Large intestine (tissue), 12 donors: ENCODE measurements at places on chromosomes 13 and 19. TPM values are rescaled to one million over a fixed set of nuclear protein-coding genes. Genes with fewer than 3 reads are reported as not detected.

- no peak for DNase-seq
- no peak overlapping the region for H3K4me3 ChIP-seq
- no peaks in the 10 kb centered on the region for H3K36me3 ChIP-seq
- no peaks in the 10 kb centered on the region for H3K27me3 ChIP-seq
Measured at GRCh38 chr19:47973529-47973928, 18.4 kb downstream of the BSPH1 start.

DNA sequence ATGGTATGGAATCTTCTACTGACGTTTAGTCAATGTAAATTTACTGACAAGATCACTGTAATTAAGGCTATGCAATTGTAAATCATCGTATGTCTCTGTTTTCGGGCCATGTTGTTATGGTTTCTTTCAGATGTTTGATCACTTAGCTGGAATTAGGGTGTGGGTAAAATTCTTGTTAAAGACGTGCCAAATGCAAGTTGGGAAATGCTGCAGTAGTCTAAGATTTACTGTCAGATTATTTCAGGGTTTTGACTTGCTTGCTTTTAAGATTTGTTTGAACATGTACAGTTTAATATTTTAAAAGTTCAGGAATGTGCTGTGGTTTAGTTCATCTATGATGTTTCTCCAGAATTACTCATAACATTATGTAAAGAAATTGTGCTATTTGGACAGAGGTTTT is 10.8 kb downstream of the NDFIP2 start:
- DNase-seq = no peak
- H3K36me3 ChIP-seq = peaks cover 2% of the 10 kb centered on the region
- H3K27ac ChIP-seq = no peak overlapping the region
- no peaks in the 10 kb centered on the region for H3K27me3 ChIP-seq

DNA sequence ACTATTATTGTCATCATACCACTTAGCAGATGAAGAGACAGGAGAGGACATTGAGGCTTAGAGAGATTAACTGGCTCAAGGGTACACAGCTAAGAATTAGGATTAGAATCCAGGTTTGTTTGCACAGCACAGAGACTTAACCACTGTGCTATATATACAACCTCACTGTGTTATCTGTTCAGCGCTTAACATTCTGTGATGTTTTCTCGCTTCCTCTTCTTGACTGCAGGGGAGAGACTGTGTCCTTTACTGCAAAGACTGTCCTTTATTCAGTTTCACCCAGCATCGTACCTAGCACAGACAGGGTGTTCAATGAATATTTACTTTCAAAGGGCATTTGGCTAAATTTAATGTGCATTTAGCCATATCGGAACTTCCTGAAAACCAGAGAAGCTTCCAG is 54.9 kb upstream of the PCDH8 start:
- H3K36me3 ChIP-seq = no peaks in the 10 kb centered on the region
- peaks cover 5% of the 10 kb centered on the region for H3K27me3 ChIP-seq
- H3K4me1 ChIP-seq = no peaks in the 10 kb centered on the region
- no peak for DNase-seq

DNA sequence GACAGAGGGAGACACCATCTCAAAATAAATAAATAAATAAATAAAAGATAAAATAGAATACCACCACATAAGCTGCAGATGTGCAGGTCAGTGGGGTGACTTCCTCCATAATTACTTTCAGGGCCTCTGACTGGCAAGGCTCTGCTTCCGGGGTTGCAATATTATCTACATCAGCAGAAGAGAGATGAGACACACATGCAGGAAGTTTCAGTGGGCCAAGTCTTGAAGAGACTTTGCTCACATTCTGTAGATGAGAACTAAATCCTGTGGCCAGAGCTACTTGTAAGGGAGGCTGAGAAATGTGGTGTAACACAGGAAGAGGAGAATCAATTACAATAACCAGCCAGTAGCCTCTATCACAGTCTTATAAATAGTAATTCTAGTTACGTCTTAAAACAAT is 89.9 kb upstream of the MAB21L1 start:
- peak; percentile 6 for DNase-seq
- H3K36me3 ChIP-seq = no peaks in the 10 kb centered on the region
- no peaks in the 10 kb centered on the region for H3K4me1 ChIP-seq
- no peaks in the 10 kb centered on the region for H3K27me3 ChIP-seq
- no peak overlapping the region for H3K4me3 ChIP-seq

DNA sequence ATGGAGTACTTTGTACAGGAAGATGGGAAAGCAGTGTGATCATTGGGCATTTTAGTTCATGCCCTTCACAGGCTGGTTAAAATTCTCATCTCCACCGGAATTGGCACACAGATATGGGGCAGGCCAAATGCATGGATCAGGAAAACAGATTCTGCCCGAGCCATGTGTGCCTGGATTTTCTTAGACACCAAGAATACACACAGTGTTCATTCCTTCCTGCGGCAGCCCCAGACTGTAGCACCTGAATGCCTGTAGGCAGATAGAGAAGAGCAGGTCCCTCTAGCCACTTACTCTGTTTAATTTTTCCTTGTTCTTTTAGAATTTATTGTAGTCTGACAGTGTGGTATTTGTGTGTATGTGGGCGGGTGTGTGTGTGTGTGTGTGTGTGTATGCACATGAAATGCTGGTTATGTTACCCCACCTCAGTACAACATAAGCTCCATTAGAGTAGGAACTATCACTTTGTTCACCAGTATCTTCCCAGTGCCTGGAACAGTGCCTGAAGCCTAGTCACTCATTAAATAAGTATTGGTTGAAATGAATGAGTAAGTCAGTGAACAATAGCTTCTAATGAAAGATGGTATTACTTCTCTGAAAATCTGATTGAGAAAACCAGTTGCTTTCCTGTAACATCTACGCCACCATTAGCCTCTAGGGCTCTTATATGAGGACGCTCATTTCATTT is 41.7 kb downstream of the FRY start:
- no peaks in the 10 kb centered on the region for H3K36me3 ChIP-seq
- H3K27me3 ChIP-seq = no peaks in the 10 kb centered on the region
- H3K4me3 ChIP-seq = no peak overlapping the region
- DNase-seq = no peak
- H3K4me1 ChIP-seq = peaks cover 4% of the 10 kb centered on the region
- no peak overlapping the region for H3K27ac ChIP-seq

Gene SLAIN1
- 9.0 TPM for polyA plus RNA-seq

DNA sequence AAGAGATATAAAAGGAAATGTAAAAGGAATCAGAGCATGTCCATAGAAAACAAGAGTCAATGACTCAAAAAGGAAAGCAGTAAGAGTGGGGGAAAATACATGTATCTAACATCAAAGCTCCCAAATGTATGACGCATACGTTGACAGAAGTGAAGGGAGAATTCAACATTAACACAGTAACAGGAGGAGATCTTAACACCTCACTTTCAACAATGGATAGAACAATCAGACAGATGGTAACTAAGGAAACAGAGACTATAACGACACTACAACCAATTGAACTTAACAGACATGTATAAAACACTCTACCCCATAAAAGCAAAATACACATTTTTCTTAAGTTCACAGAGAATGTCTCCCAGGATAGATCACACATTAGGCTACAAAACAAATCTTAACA is 774.8 kb upstream of the ARGLU1 start:
- H3K4me3 ChIP-seq = no peak overlapping the region
- no peak overlapping the region for H3K27ac ChIP-seq
- DNase-seq = no peak
- H3K27me3 ChIP-seq = no peaks in the 10 kb centered on the region

Gene RGL3
- polyA plus RNA-seq = 5.3 TPM

Gene CACNA1A
- polyA plus RNA-seq = 14.8 TPM

GRCh38 chr13:41588899-41589298 is 131.5 kb downstream of the RGCC start:
- H3K27ac ChIP-seq = no peak overlapping the region
- H3K4me3 ChIP-seq = no peak overlapping the region
- DNase-seq = no peak
- H3K27me3 ChIP-seq = no peaks in the 10 kb centered on the region
- peaks cover 22% of the 10 kb centered on the region for H3K36me3 ChIP-seq
- H3K4me1 ChIP-seq = no peaks in the 10 kb centered on the region

Gene CEACAM7
- 0.09 TPM for polyA plus RNA-seq

DNA sequence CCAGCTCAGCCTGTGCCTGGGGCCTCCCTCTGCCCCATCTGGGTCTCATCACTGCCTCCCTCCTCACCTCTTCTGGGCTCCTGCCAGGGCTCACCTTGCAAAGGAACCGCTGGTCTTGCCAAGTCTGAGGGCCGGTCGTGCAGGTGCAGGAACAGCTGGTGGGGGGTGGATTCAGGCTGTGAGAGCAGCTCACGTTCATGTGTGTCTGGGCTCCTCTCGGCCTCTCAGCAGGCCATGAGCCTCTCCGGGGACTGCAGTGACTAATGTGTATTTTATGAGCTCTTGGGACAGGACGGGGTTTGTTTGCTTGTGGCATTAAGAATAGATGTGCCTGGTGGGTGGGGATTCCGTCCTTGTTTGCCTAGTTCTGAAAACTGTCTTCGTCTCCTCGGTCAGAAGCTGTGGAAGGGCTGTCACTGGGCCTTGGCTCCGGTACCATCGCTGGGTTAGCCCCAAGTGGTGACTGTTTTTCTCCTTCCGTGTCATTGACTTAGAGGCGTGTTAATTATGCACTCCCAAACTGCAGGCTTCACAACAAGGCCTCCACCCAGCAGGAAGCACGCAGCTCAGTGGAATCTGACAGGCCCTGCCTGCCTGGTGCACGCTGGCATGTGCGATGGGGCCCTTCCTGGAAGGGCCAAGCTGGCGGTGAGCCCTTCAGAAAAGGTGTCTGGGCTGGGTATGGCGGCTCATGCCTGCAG is 77.6 kb downstream of the KDM4B start:
- H3K36me3 ChIP-seq = peaks cover 36% of the 10 kb centered on the region
- peaks cover 4% of the 10 kb centered on the region for H3K4me1 ChIP-seq
- no peaks in the 10 kb centered on the region for H3K27me3 ChIP-seq
- no peak overlapping the region for H3K4me3 ChIP-seq

DNA sequence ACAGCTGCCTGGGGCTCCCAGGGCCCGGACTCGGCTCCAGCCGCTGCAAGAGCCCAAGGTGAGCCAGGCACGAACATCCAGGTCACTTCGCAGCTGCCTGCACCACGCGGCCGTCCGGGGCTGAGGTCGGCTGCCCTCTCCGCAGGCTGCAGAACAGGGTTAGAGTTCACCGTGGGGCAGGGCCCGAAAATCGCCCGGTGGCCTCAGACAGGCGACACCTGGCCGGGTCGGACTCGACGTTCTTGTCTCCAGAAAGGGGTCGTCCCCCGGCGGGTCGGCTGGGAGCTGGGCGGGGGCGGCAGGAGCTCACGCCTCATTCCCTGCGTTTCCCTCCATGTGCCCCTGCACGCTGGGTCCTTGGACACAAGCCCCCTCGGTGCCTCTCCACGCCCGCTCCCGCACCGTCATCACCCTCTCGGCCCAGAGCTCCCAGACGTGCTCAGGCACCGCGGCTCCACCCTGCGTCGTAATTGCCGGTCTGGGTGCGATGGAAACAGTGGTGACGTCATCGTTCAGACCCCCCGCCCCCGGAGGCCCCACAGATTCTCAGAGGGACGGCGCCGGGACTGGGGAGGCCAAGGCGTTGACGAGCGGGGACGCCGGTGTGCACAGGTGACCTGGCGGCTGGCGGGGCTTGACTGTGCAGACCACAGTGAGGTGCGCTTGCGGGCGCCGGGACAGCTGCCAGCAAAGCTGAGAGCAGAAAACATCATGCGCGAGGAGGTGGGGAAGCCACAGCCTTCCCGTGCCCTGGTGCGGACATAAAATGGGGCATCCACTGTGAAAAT is 4.0 kb upstream of the GRIN3B start:
- H3K27me3 ChIP-seq = peaks cover 58% of the 10 kb centered on the region
- no peak overlapping the region for H3K27ac ChIP-seq
- H3K4me3 ChIP-seq = no peak overlapping the region
- H3K4me1 ChIP-seq = peaks cover 14% of the 10 kb centered on the region
- peaks cover 16% of the 10 kb centered on the region for H3K36me3 ChIP-seq

- no peaks in the 10 kb centered on the region for H3K36me3 ChIP-seq
- no peak overlapping the region for H3K4me3 ChIP-seq
- no peak overlapping the region for H3K27ac ChIP-seq
- DNase-seq = no peak
- H3K27me3 ChIP-seq = peaks cover 56% of the 10 kb centered on the region
Measured at GRCh38 chr13:45851956-45852355, 403 bp upstream of the SIAH3 start.

Gene OLFM4
- polyA plus RNA-seq = 80.0 TPM

DNA sequence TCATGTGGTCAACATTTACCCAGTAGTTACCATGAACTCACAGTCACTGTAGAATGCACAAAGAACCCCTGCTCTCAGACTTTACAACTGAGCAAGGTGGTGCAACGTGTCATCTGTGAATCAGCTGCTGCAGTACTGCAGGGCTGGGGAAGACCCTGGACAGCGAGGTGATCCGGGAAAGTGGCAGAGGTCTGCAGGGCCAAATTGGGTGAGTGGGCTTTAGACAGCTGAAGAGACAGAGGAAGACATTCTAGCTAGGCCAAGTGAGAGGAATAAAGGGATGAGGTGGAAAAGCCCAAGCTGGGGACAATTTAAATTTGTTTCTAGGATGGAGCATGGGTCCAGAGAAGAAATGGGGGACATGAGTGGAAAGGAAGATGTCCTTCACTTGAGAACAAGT is 270.5 kb downstream of the DCLK1 start:
- no peak for DNase-seq
- no peaks in the 10 kb centered on the region for H3K36me3 ChIP-seq
- H3K4me3 ChIP-seq = no peak overlapping the region
- H3K27me3 ChIP-seq = peaks cover 2% of the 10 kb centered on the region
- no peaks in the 10 kb centered on the region for H3K4me1 ChIP-seq
- no peak overlapping the region for H3K27ac ChIP-seq
